G401 (cell line): ENCODE measurements at places on chromosomes 4 and X.
A peak's percentile ranks its signal among the peaks of the same experiment; 100 is the strongest.

GRCh38 chrX:7637066-7637465 lies 205.9 kb upstream of the VCX start:
- no peak for DNase-seq

GRCh38 chrX:55130481-55130880 lies 41.7 kb downstream of the PAGE2 start:
- DNase-seq: no peak

DNA sequence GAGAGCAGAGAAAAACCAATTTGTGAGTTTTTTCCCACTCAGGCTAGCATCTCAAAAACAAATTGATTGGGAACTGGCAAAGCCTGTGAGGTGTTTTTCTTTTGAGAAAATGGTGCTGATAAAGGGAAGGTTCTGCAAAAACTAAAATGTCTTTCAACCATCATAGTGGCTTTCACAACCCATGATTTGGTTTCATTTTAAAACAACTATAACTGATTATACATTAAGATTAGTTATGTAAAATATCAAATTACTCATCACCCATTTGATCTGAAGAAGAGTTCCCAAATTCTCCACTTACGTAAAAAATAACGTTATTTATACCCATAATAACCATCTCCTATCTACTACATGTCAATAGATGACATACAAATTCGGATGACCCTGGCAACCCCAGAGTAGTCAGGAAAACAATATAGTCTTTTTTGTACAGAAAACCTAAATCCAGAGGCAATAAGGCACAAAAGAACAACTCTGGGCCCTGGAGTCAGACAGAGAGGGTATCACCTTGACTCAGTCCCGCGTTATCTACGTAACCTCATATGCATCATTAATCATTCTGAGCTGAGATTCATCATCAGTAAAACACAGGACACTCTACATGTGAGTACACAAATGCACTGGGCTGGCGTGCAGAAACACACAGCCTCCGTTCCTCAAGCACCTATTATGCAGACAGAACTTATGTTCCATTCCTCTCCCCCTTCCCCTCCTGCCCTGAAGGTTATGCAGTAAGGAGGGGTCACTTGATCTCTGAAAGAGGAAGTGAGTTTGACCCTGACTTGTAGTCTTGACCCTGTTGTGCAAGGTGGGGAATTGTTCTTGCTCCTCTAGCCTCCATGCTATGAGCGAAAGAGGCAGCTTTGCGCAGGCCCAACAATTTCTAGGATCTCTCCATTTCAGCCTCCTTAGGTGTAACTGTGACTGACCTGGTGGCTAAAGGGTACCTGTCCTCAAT lies 82.2 kb downstream of the SLC9A7 start:
- no peak for DNase-seq

DNA sequence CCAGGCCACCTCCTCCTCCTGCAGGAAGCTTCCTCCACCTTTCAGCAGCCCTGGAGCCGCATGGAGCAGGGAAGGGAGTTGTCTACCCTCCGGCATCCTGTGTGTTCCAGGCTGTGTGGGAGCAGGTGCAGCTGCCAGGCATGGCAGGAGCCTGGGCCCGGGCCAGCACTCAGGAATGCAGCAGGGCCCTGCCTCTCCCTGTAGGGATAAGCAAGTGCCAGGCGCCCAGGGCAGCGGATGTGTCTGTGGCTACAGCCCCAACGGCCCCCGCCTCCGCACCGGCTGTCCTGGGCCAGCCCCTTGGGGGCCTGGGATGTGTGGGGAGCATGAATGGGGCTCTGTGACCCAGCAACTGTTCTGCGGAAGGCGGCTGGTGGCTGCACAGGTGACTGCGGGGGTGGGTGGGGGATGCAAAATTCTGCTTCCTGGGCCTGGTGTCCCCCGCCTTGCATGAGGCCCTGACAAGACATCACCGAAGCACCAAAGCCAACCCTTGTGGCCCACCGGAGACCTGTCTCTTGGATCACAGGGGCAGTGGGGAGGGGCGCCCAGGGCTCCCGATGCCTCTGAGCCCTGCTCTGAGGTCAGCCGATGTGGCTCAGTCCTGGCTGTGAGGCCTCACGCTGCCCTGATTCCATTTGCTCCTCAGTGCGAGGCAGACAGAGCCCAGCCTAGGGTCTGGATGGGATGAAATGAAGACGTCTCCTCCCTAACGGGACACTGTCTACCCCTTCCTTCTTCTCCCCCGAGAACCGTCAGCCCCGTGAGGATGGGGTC lies 1.4 kb upstream of the DOK7 start:
- DNase-seq: peak; percentile 95

DNA sequence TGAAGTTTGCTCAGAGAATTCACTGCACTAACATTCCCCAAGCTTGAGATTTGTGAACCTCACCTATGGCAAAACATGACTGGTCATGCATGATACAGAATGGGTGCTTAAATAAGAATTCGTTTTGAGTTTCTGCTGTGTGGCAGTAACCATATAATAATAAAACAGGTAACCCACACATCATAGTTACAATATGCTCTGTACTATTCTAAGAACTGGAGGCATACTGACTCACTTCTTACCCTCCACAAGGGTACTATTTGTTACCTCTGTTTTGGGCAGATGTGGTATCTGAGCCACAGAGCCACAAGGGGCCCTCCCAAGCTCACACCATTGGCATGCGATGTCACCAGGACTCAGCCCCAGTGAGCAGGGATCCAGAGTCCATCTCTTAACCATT lies 17.6 kb downstream of the SLC2A9 start:
- DNase-seq: no peak

DNA sequence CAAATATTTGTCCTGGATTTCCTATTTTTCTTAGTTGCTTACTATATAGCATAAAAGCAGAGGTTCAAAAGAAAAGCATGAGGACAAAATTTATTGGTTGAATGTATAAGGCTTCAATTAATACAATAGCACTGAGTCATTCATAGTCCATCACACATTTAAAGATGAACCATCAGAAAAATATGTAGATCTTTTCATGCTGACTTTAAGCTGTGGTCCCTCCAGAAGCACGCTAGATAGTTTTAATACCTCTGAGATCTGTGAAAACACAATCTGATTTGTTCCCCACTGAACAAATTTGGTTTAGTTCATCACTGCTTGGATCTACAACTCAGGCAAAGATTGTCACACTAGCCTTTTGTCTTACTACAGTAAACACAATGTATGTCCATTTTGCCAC lies 377.2 kb upstream of the ANXA10 start:
- no peak for DNase-seq

DNA sequence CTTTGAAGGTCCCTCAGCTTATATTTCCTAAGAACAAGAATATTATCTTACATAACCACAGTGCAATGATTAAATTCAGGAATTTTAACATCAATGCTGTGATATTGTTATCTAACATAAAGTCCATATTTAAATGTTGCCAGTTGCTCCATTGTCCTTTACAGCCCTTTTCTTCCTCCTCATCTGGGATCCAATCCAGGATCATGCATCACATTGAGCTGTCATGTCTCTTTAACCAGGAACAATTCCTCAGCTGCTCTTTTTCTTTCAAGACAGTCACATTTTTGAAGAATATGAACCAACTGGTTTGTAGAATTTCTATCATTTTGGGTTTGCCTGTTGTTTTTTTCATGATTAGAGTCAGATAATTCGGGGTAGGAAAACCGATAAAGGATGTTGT lies 12.0 kb downstream of the TMSB4X start:
- DNase-seq: no peak

DNA sequence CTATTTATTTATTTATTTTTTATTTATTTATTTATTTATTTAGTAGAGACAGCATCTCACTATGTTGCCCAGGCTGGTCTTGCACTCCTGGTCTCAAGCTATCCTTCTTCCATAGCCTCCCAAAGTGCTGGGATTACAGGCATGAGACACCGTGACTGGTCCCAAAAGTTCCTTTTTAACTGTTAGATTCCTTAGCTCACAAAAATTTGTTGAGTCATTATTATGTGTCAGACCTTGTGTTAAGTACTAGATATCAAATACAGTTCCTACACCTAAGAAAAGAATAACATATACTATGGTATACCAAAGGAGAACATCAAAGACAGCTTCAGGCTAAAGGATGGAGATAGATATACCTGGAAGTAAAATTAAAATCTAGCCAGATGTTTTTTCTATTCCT lies 11.6 kb downstream of the FGA start:
- DNase-seq: no peak

DNA sequence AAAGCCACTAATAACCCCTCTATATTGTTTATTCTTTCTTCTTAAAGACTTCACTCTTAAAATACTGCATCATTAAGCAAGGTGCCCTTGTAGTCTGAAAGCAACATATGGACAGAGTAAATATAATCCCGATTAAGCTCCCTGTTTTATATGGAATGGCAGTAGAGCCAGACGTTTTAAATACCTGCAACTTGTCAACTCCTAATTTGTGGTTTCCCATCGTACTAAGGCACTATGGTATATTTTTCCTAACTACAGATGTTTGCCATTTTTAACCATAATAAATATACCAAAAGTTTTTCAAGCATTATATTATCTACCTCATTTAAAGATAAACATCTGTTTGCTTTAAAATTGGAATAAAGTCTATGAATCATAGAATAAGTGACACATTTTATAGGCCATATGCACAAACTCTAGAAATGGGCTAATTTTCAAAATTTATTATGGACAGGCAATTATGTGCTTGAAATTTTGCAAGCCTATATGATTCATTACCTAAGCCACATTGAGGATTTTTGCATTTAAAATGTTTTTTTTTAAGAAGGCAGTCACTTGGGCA lies 194.6 kb downstream of the FRMPD4 start:
- DNase-seq: no peak

- no peak for DNase-seq
Measured at GRCh38 chrX:106649523-106650428, 38.0 kb downstream of the RADX start.

DNA sequence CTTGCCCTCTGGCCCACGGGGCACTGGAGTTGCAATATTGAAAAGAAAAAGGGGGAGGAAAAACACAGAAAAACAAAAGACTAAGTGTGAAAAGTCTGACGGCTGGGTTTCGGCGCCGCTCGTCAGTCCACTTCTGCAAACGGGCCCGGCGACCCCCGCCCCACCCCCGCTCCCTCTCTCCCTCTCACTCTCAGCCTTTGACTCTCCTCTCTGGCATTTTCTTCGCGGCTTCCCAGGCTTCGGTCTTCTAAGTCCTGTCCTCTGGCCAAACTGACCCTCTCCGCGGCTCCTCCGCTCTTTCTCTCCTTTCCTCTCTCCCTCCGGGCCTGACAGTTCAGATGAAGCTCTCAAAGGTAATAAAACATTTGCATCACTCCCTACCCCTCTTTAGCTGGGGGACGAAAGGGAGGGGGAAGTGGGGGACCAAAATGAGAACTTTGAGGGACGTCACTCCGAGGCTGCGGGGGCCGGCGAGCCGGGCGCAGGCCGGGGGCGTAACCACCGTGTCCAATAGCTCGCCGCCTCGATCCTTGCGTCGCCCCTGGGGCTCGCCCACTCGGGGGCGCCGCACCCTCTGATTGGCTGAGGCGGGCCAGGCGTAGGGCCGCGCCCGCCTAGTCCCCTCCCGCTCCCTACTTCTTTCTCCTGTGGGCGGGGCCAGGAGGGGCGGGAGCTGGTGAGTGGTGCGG lies at the start of gene NKX6-1:
Gene NKX6-1 (minus strand): TSS at position 358 of the 689 bp plus-strand sequence. CDS start 1,064 bp downstream, outside the sequence.
- DNase-seq: no peak

GRCh38 chr4:38113132-38113531 lies 152.9 kb downstream of the PTTG2 start:
- no peak for DNase-seq

- DNase-seq: no peak
Measured at GRCh38 chr4:184473499-184474262, 669 bp downstream of the IRF2 start.

GRCh38 chr4:8267077-8267476 lies 2.5 kb upstream of the HTRA3 start:
- DNase-seq: no peak

- peak; percentile 36 for DNase-seq
Measured at GRCh38 chrX:53682885-53683555, 3.5 kb downstream of the HUWE1 start.

GRCh38 chrX:63115196-63115595 lies 235.9 kb downstream of the SPIN4 start:
- DNase-seq: no peak

DNA sequence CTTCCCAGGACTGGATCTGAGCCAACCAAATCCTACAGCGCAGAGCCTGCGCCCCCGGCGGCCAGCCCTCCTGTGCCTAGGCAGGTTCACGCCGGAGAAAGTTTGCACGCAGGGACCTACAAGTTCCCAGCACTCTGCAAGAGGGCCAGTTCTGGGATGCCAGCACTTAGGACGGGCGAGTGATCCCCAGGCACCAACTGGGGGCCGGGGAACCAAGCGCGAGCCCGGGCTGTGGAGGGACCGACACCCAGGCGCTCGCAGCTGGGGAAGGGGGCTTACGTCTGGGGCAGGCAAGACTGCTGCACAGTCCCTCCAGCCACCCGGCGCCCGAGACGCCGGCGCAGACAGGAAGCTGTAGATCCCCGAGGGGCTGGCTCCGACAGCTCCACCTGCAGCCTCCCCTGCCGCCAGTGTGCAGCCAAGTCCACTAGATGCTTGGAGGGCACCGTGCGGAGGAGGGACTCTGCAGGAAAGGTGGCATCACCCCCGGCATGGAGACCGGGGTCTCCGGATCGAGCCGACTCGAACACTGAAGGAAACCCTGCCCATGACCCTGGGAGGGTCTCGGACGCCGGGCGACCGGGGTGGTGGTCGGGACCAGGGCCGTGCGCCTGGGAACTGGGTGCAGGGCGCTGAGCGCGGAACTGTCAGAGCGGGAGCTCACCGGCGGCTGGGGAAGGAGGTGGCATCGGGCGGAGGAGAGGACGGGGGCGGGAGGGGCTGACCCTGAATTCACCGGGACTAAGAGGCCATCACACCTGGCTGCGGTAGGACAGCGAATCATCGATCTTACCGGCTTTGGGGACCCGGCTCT lies 566 bp downstream of the CORIN start:
- DNase-seq: peak; percentile 22

- no peak for DNase-seq
Measured at GRCh38 chr4:60780874-60781273, 419.3 kb upstream of the ADGRL3 start.

DNA sequence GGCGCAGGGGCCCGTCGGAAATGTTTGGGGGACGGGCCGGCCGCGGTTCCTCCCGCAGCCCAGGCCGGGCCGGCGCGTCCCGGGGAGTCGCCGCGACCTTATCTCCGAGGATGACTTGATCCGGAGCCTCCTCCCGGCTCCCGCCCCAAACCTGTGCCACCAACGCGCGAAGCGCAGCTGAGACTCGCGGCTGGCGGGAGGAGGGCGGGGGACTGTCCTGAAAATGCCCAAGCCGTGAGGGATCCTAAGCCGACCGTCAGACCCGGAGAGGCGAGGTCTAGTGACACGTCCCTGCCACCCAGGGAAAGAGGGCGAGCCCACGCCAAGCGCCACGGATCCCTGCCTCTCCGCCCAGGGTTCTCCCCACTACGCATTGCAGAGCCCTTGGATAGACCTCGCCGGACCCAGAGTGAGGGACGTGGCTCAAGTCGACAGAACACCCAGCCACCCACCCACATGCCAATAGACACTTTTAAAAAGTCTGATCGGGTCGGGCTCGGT lies 26.9 kb downstream of the UTP14A start:
- DNase-seq: peak; percentile 13

DNA sequence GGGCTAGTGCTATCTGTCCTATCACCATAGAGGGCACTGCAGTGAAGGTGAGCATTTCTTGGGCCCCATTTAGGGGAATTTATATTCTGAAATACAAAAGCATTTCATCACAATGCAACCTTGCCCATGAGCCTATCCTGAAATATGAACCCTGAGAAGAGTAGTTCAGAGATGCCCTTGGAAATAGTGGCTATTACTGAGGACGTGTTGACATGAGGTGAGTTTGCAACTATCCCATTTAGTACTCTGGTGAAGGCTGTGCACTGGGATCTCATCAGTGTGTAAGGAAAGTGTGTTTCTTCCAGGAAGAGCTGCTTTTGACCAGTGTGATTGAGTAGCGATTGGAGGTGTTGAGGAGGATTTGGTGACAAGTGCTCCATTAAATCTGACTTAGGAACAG lies 149.3 kb upstream of the EOLA2 start:
- no peak for DNase-seq
